ENCODE measurements at places on chromosomes 2 and 18.

GRCh38 chr2:88049622-88050021 lies 6.0 kb downstream of the KRCC1 start:
- DNase-seq = no peak

DNA sequence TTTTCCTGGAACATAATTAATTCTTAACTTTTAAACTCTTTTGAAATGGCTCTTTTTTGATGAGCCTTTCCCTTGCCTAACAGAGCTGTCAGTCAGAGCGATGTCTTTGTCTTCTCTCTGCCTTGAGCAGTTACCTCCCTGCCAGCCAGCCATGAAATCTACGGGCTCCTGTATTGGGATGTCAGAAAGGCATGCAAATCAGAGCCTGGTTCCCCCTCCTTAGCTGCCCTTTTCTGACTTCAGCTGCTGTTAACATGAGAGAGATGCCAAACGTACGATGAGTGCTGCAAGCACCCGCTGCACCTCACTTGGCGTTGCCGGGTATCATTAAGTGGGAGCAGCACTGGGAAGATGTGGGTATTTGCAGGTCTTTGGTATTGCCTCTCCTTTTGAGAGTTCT lies 131.4 kb upstream of the BOD1L2 start:
- DNase-seq = no peak

DNA sequence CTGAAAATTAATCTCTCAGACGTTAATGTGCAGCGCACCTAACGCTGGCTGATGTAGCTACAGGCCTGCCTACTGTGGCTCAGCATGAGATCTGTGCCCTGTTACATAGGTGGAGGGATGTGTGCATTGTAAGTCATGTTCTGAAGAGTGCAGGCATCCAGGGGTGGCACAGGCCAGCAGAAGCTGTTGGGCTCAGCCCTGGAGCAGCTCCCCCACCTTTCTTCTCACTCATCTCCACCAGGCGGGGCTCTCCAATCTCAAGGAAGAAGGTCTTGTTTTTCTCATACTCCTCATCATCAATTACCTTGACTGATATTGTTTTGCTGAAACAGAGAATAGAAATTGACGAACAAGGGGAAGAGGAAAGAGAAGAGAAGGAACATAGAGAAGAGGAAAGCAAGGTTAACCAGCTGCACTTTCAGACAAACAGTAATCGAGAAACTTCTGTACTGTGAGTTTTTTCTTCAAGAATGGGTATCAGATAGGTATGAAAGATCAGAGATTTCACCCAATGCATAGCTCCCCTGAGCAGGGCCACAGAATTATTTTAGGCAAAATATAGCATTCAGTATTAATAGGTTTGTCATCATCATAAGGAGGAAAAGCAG lies 273.6 kb downstream of the SLC8A1 start:
- DNase-seq = no peak

GRCh38 chr2:207768168-207768865 lies 1.4 kb downstream of the FZD5 start:
- no peak for DNase-seq

GRCh38 chr2:218029366-218030360 lies 26.9 kb upstream of the TNS1 start:
- DNase-seq = no peak

DNA sequence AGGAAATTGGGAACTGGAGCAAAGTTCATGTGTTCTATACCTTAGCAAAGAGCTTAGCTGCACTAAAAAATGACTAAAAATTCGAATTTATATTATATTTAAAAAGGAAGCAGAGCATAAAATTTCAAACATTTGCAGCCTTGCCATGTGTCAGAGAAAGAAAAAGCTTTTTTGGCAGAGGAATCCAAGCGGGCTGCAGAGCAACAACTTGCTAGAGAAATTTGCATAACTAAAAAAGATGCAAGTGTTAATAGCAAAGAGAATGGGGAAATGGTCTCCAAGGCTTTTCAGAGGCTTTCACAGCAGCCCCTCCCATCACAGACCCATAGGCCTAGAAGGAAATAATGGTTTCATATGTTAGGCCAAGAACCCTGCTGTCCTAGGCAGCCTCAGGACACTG lies 1315.9 kb downstream of the DSC3 start:
- DNase-seq = no peak

GRCh38 chr2:214695789-214696188 lies 113.7 kb downstream of the BARD1 start:
- no peak for DNase-seq

GRCh38 chr2:10912076-10912731 lies 470 bp downstream of the KCNF1 start:
- no peak for DNase-seq

DNA sequence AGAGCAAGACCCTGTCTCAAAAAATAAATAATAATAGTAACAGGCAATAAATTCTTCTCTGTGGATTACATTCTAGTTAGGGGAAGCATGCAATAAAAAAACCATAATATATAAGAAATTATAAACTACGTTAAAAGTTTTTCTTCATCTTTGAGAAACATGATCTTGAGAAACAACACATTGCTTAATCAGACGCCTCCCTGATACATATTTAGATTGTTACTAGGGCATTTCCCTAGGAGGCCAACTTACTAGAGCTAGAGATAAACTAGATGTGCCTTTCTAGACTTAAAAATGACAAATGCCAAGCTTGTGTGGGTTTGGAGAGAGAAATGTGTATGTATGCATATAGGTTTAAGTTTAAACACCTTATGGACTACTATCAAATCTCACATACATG lies 76.3 kb upstream of the GALNT5 start:
- no peak for DNase-seq

DNA sequence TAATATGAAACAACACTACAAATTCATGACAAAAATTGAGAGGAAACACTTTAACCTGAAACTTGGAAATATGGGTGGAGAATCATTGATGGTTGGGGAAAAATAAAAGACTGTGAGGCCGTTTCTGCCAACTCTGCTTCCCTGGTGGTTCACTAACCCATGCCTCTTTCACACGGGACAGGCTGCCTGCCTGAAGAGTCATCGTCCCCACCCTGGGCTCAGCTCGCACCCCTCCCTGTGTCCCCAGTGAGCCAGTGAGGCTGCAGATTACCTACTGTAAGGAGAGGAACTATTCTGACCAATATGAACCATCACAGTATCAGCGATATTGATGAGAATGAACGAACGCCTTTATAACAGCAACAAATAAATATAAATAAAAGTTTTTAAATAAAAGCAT lies 357.8 kb upstream of the CDH20 start:
- DNase-seq = no peak

Measured in cortex of kidney (tissue), 1 donor.